H7 (cell line): ENCODE measurements at places on chromosomes 1 and 21. TPM values are rescaled to one million over a fixed set of nuclear protein-coding genes. Genes with fewer than 3 reads are reported as not detected.

GRCh38 chr21:37204580-37204979 is 62.6 kb downstream of the VPS26C start:
- DNase-seq = no peak

The SPRR2A gene
- total RNA-seq = not detected in 2 replicates

The MSH4 gene
- 0.11 and 0.24 TPM in 2 replicates for total RNA-seq

The OR2W3 gene
- not detected in 2 replicates for total RNA-seq

- DNase-seq = no peak
Observed at GRCh38 chr1:186213225-186213607, 161.8 kb downstream of the TPR start.

DNA sequence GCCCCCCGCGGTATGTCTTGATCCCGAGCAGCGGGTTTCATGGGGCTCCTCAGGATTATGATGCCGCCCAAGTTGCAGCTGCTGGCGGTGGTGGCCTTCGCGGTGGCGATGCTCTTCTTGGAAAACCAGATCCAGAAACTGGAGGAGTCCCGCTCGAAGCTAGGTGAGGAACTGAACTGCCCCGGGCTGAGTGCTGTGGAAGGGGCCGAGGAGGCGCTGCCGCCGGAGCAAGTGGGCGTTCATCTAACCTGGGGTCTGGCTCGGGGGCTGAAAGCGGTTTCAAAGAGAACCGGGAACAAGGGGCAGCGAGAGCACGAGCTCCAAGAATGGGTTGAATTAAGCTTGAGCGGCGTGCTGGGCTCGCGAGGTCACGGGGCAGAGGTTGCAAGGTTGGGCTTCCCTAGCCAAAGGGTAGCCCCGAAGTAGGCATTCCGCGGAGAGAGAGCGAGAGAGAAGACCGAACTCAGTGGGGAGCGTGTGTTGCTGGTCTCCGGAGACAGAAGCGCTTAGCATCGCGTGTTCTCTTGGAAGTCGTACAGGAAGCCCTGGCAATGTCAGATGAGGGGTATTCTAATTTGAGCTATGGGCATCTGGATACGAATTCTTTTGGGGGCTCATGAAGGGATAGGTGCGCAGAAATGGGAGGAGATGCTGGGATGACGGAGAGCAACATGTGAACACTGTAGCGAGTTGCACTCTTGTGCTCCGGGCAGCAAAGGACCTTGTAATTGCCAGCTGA is 732 bp downstream of the HS2ST1 start:
- peak; percentile 55 for DNase-seq

DNA sequence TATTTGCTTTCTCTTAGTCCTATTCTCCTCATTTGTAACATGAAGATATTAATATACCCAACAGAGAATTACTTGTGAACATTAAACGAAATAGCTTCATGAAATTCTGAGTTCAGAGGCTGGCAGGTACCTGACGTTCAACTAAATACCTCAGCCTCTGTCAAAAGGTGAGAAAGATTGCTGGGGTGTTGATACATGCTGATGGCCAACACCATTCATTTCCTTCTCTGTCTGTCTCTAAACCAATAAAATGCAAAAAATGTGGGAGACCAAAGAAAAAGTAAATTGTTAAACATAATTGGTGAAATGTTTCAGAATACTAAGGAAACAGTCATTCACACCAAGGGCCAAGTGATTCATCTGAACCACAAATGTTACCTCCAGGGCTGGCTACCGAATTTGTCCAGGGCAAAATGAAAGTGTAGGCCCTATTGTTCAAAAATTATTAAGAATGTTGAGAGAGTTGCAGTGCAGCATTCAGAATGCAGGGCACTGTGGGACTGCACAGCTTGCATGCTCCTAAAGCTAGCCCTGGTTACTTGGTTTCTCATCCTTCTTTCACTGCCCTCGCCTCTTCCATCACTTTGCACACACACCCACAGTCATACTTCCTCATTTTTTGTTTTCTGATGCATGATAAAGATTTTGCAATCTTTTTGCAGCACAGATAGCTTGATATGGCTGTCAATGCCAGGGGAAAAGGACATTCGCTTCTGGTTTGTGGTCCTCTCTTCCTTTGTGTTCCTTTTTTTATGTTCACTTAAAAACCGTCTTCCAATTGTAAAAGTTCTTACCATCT is 414.3 kb upstream of the NR5A2 start:
- DNase-seq = no peak

- no peak for DNase-seq
Observed at GRCh38 chr1:2480236-2480985, 4.3 kb downstream of the PLCH2 start.

DNA sequence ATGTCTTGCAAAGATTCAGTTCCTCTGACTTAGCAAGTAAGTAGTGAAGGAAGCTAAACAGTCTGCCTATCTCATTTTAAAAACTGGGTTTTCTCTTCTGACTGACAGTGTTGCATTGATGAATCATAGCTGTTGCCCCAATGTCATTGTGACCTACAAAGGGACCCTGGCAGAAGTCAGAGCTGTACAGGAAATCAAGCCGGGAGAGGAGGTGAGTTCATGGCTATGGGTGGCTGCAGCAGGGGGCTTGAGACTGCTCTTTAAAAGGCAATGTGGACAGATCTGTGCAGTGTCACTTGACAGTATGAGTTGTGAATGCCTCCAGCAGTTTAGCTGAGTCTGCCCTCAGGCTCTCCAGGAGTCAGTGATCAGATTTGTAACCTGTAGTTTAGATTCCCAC is 46.6 kb downstream of the SMYD2 start:
- no peak for DNase-seq

DNA sequence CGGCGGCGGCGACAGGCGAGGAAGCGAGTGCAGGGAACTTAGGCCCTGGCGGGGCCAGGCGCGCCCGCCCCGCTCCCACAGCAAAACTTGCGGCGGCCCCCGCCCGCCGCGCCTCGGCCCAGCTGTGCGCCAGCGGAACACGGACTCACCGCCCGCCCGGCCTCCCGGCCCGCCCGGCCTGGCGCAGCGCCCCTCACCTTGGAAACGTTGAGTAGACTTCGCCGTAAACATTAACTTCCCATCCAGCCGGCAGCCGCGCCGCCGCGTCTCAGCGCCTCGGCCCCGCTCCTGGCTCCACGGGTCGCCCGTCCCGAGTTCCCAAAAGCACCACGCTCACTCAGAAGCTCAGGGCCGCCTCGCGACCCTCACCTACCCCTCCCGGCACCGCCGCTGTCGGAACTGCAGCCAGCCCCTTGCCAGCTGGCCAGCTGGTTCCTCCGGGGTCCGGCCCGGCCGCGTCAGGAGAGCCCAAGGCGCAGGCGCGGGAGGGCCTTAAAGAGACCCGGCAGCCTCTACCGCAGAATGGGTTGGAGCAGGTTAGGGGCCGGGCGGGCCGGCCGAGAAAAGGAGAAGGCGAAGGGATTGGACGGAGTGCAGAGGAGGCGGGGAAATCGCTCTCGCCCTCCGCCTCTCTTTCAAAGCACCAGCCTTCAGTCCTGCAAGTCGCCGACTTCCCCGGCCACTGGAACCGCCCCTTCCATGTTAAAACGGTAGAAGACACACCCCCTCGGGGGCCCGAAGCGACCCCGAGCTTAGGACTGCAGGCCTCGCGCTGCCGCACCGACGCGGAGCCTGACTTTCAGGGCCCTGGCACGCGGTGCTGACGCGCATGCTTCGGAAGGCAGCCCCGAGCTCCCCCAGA is at the start of gene EVI5:
EVI5 (minus strand) TSS at position 470 of the 862 bp plus-strand sequence. CDS start 48,562 bp downstream, outside the sequence.
- DNase-seq = peak; percentile 96

- no peak for DNase-seq
Observed at GRCh38 chr1:235108185-235108593, 20.4 kb downstream of the TOMM20 start.

The ERRFI1 gene
- total RNA-seq = 37.3 and 42.6 TPM in 2 replicates

- peak; percentile 52 for DNase-seq
Observed at GRCh38 chr1:178931858-178932551, 61.1 kb upstream of the ANGPTL1 start.
